NB4 (cell line): ENCODE measurements at places on chromosomes 1 and 21.

DNA sequence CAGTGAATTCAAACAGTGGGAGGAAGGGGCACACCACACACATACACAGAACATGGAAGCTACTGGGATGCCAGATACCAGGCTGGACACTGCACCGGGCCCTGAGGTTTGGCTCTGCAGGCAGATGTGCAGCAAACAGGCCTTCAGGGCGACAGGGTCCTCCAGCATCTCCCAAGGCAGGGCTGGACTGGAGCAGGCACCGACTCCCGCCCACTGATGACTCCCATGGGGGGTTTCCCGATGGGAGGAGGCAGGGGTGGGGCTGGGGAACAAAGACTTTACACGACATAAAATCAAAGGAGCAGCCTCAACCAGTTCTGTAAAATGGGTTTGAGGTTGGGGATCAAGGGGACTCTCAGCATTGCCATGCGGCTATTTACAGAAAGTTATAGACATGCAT lies 118.1 kb downstream of the SYT2 start:
- DNase-seq = no peak

DNA sequence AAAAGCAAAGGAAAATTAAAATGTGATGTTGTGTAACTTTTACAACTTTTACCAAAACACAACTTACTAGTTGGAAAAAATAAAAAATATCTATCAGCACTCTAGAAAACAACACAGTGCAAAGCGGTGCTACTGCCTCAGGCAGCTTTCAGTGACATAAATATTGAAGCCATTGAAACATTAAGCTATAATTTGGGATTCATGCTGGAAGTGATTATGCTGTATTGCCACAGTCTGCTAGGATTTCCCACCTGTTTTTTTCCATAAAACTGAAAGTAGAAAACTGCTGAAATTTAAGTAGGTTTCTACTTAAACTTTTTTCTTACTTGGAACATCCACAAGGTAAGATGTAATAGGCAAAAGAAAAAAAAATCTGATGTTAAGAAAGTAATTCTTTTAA lies 674.4 kb downstream of the KCNT2 start:
- no peak for DNase-seq

- no peak for DNase-seq
These were observed 37.2 kb downstream of the KCNJ6 start for GRCh38 chr21:37878946-37879660.

GRCh38 chr21:46285206-46285661 lies at the start of gene MCM3AP:
MCM3AP (minus strand) TSS chr21:46285611; CDS start chr21:46285286, 325 bp downstream.
- DNase-seq = no peak

GRCh38 chr1:25608488-25609178 lies 8.0 kb upstream of the MAN1C1 start:
- DNase-seq = peak; percentile 89

DNA sequence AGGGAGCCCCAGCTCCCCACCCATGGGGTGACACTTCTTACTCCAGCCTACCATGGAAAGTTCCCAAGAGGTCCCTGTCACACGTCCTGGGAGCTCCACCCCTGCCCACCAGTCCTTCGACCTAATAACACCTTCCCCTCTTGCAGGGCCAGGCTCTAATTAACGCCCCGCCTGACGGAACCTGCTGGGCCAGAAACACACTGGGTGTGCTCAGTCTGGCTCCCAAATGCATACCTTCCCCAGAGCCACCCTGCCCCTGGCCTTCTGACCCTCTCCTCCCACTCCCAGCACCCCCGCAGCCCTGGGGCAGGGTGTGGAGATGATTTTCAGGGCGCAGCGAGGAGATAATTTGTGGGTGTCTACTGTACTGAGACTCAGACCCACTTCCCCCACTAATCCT lies 20.6 kb downstream of the PGLYRP3 start:
- DNase-seq = no peak

DNA sequence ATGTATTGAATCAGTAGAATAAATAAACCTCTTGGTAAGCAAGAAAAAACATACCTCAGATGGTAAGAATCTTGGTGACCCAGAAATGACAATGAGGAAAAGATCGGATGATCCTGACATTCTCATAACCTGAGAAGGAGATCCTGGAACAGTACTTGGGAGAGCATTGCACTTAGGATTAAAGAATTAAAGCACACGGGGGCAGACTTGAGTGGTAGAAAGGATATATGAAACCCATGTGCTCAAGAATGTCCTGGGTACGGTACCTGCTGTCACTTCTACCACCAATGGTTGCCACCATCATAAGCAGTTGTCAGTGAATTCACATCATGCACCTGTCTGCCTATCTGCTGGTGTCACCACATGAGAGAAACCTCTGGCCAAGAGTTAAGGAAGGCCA lies 108.9 kb upstream of the GJB5 start:
- DNase-seq = no peak

GRCh38 chr1:184892116-184892515 lies 82.2 kb downstream of the NIBAN1 start:
- no peak for DNase-seq

GRCh38 chr21:21845901-21846300 lies 847.7 kb downstream of the NCAM2 start:
- no peak for DNase-seq

GRCh38 chr1:208117826-208118225 lies 126.4 kb downstream of the PLXNA2 start:
- DNase-seq = no peak

GRCh38 chr21:41581592-41582228 lies 73.8 kb upstream of the TMPRSS2 start:
- DNase-seq = no peak

DNA sequence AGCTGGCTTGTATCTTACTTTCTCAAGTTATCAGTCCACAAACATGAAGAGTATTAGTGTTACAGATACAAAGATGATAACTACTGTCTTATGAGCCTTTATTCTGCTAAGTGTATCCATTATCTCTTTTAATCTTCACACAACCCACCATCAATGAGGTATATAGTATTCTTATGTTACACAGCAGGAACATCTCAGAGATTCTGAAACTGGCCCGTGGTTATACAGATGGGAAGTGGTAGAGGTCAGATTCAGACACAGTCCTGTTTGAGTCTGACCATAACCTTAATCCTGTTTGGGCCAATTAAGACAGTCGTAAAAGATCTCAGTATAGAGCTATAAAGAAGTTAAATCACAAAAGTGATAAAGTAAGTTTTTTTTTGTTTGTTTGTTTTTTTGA lies 5.1 kb upstream of the TMEM269 start:
- DNase-seq = no peak

- no peak for DNase-seq
These were observed 41.7 kb downstream of the COL24A1 start for GRCh38 chr1:86114816-86115400.

- no peak for DNase-seq
These were observed 361.5 kb downstream of the HHAT start for GRCh38 chr1:210690236-210690635.

GRCh38 chr21:46544003-46544402 lies 60.9 kb downstream of the S100B start:
- DNase-seq = no peak

DNA sequence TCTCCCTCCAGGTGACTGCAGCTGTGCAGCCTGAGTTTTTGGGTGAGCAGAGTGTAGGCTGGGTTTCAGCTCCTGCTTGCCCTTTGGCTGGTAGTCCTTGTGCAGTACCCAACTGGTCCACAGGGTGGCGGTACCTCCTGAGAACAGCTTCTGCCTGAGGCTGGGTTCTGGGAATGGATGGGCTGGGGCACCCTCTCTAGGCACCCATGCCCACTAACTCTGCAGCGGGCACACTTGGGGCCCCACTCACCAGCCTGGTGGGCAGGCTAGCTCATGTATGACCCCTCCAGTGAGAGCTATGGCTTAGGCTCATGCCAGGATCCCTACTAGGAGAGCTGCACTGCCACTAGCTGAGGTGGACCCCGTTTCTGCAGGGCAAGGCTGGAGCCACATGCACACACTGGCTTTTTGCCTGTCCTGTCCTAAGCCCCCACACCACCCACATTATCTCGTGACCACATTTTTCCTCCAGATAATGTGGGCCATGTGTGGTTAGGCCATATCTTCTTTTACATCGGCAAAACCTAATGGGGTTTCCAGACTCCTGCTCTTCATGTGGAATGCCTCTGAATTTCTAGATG lies 15.5 kb upstream of the GSTM4 start:
- peak; percentile 73 for DNase-seq

GRCh38 chr1:60388092-60388987 lies 314.8 kb upstream of the C1orf87 start:
- DNase-seq = no peak

- DNase-seq = no peak
These were observed 2.5 kb downstream of the UBASH3A start for GRCh38 chr21:42406201-42406621.

- no peak for DNase-seq
These were observed 5.1 kb upstream of the ARHGEF2 start for GRCh38 chr1:155983191-155984024.

DNA sequence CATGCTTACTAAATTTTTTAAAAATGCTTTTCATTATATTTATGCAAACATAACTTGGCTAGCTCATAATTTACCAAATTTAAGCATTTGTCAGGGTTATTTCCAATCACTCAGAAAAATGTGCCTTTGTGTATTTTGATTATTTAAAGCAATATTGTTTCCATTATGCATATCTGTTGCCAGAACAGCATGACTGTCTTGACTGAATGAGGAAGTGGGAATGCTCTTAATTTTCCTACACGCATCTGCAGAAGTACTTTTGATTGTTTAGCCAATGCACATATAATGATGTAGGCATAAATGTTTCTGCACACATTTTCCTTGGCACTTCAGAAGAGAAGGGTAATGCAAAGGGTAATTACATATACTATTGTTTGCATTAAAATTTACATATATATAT lies 92.5 kb upstream of the ADGRL2 start:
- no peak for DNase-seq

- DNase-seq = peak; percentile 25
These were observed 41.2 kb upstream of the ADARB1 start for GRCh38 chr21:45032977-45033710.

- DNase-seq = no peak
These were observed 508.6 kb upstream of the ADAMTS5 start for GRCh38 chr21:27475363-27475955.

DNA sequence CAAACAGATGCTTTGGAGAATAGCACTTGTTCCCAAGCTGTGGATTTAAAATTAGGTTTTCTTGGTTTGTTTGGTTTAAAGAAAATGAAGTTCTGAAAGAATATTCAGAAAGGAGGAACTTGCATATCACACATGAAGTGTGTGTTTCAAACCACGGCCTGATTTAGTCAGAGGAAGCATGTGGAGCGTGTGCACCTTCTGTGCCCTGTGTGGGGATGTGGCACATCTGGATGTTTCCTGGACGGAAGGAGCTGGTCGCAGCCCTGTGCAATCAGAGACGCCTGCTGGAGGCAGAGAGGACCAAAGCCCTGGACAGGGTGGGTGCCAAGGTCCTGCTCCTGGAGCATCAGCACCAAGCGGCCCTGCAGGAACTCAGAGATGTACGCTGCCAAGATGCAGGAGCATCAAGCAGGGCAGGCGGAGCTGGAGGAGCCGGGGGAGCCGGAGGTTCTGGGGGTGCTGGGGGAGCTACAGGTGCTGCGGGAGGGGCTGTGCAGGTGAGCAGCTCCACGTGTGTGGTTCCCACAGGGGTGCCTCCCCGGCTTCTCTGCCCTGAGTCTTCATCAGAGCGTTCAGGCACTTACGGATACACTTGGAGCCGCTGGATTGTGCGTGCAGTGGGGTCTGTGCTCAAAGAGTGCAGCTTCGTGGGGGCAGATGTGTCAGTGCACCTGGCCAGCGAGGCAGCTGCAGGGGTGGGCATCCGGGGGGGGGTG lies 45.7 kb downstream of the PCNT start:
- no peak for DNase-seq

GRCh38 chr1:196143602-196144342 lies 464.5 kb downstream of the KCNT2 start:
- DNase-seq = peak; percentile 4

GRCh38 chr21:38605236-38605635 lies 107.0 kb upstream of the ERG start:
- DNase-seq = no peak

- DNase-seq = no peak
These were observed 445.6 kb downstream of the PLPP3 start for GRCh38 chr1:56133522-56134472.

GRCh38 chr1:57270927-57271698 lies 152.7 kb downstream of the DAB1 start:
- no peak for DNase-seq

DNA sequence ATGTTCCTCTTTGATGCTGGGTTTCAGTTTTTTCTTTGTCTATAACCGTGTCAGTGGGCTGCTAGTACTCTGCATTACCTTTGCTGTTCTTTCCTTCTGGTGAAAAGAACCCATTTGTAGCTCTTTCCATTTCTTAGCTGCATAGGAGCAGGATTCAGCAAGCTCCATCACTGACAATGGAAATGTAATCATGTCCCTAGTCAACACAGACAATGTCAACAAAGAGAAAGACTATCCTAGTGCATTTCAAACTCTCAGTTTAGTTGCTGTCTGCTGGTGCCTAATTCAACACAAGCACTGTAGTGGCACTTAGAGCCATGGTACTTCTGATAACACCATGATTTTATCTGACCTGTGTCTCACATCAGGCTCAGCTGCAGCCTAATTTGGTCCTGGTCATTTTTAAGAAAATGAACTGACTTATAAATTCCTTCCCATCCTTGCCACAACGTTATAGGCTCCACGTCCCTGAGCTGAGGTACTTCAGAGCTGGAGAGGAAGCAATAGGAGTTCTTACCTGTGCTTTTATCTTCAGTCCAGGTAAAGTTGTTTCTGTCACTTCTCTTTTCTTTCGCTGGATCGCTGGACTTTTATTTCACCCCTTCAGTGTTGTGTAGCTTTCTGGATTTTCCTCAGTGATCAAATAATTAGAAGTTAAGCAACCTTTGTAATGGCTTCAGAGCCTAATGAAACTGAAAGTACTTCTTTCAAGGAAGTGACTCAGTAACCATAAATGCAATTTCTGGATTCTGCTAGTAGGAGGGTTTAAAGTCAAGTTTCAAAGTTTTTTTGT lies at the start of gene GBP3:
Gene GBP3, minus strand, starts transcription at position 700 of the 793 bp plus-strand sequence. CDS start 2,145 bp downstream, outside the sequence.
- peak; percentile 78 for DNase-seq

- DNase-seq = no peak
These were observed 9.3 kb downstream of the CBR1 start for GRCh38 chr21:36079010-36079649.

GRCh38 chr1:92218559-92218958 lies 844 bp downstream of the C1orf146 start:
- DNase-seq = no peak
